NCI-H2081 treated with DMSO at 0.1 percent for 48 hours (cell line): ENCODE measurements at places on chromosomes 6 and 20.

GRCh38 chr6:129929433-129929832 lies 68.3 kb upstream of the TMEM244 start:
- no peak for DNase-seq

- DNase-seq = no peak
Measured at GRCh38 chr6:53465732-53466131, 79.2 kb downstream of the GCLC start.

DNA sequence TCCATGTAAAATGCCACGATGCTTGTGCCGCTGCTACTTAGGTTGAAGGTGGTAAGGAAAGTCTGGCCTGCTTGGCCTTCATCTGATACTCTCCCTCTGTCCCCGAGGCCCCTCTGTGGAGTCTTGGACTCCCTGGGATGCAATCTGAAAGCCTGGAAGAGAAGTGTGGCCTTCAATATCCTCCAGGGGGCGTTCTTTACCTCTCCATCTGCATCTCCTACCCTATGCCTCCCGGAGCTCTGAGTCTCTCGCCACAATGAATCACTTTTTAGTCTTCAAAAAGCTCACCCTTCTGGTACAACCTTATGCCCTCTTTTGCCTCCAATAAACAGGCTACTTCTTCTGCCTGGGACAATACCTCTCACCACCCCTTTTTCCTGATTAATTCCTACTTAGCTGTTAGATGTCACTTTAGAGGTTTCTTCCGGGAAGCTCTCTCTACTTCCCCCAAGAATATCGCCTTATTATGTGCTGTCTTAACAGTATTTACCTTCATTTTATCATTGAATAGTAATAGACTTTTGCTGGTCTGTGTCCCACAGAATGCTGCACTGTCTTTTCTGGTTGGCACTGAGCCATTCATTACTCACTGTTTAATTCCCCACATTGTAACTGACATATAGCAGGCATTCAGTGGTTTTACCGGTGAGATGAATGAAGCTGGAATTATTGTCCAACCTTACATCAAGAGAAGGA lies 13.9 kb upstream of the ATG5 start:
- DNase-seq = no peak

- DNase-seq = no peak
Measured at GRCh38 chr20:62884556-62884955, 22.9 kb upstream of the TCFL5 start.

DNA sequence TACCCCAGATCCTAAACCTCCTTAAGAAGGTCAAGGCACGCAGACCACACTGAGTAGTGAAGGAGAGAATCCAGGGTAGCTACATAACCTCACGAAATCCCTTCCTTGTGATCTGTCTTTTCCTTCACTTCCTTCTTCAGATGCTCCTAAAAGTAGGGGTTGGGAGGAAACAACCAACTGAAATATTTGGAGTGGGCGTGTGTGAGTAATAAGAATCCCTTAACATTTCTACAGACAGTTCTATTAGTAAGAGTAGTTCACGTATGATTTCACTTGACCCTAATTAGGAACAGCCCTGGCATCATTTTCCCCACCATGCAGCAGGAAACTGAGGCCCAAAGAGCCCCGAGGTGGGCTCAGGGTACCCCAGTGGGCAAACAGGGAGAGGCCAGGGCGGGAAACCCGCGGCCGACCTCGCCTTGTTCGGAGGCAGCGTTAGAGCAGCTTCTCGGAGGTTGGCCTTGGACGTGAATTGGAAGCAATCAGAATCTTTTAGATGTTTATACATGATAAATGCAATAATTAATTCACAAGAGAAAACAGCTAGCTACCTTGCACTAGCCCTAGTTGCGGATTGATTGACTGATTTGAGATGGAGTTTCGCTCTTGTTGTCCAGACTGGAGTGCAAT lies 859 bp upstream of the RAE1 start:
- no peak for DNase-seq

DNA sequence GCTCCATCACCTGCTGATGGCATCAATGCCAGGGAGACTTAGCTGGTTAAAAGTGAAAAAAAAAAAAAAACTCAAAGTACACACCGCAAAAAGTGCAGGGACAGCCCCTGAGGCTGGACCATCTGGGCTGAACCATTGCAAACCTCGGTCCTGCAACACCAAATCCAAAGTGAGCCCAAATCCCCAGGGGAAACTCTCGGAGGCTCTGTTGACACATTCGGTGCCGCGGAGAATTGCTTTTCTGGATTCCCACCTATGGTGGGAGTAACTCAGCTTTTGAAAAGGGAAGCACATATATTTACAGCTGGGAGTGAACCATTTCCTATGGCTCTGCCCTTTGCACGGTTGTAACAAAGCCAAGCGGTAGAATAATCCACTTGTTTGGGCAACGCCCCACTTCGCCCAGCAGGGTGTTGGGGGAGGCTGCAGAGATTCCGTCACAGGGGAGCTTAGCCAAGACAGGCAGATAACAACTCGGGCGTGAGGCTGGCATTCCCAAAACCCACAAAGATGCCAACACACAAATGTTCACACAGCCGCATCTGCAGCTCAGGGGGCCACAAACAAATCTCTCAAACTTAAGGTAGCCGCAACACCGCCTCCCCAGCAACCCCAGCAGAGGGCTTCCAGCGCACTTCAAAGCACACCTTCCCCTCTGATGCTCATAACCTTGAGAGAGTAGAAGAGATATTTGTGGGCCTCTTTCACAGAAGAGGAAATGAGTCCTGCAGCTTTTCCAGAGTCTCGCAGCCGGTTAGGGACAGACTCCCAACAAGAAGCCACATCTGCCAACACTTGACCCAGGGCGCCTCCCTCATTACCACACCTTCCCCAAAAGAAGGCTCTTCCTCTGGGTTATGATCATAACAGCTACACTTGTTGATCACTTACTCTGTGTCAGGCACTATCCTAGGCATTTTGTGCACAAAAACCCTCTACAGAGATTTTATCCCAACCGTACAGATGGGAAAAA lies 11.4 kb downstream of the ZC3H12D start:
- no peak for DNase-seq

GRCh38 chr6:9795880-9796279 lies 619.0 kb downstream of the TFAP2A start:
- DNase-seq = no peak

GRCh38 chr6:105500693-105501092 lies 97.8 kb upstream of the PREP start:
- no peak for DNase-seq

- no peak for DNase-seq
Measured at GRCh38 chr20:57388953-57389694, 2.1 kb upstream of the RBM38 start.

DNA sequence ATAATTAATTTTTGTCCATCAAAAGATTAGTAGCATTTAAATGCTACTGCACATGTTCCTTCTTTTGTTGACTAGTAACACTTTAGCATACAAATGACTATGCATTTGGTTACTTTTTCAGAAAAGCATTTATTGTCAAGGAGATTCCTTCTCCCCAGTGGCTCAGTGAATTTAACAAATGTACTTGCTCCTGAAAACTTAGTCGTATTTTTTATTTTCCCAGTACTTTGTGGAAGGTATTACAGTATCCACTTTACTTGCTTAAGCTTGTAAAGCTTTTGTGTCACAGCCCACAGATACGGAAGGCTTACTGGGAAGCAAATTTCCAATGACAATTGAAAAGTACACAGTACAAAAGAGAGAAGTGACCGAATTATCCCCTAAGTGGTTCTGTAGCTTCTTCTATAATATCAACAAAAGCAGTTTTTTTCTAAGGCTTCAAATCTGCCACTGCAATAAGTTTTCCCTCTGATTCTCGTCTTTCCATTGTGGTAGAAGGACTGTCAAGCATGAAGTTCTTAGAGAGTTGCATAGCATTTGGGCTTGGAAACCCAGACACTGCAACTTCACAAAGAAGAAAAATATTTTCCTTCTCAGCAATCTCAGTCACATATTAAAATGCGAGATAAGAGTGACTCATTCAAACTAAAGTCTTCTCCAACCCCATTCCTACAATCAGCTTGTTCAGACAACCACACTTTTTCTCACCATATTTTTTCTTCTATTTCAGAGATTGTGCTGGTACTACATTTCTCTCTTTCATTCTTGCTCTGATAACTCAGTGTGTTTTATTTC lies 431.2 kb downstream of the GRIK2 start:
- DNase-seq = no peak
